Gastrocnemius medialis (tissue), 4 donors: ENCODE measurements at places on chromosomes 12 and 14. TPM values are rescaled to one million over a fixed set of nuclear protein-coding genes. Genes with fewer than 3 reads are reported as not detected.

The PRICKLE1 gene
- 5.6 TPM for total RNA-seq

The PIWIL1 gene
- total RNA-seq, result not detected

The ANO2 gene
- total RNA-seq, result 2.6 TPM

The IFNG-AS1 gene
- not detected for total RNA-seq

The CHST11 gene
- 1.5 TPM for total RNA-seq

GRCh38 chr14:64826333-64826732 lies 53.4 kb downstream of the SPTB start:
- H3K27ac ChIP-seq, result peak overlapping the region; percentile 93
- no peak for DNase-seq
- H3K36me3 ChIP-seq, result no peaks in the 10 kb centered on the region
- H3K27me3 ChIP-seq, result no peaks in the 10 kb centered on the region
- peak overlapping the region; percentile 12 for H3K4me3 ChIP-seq

DNA sequence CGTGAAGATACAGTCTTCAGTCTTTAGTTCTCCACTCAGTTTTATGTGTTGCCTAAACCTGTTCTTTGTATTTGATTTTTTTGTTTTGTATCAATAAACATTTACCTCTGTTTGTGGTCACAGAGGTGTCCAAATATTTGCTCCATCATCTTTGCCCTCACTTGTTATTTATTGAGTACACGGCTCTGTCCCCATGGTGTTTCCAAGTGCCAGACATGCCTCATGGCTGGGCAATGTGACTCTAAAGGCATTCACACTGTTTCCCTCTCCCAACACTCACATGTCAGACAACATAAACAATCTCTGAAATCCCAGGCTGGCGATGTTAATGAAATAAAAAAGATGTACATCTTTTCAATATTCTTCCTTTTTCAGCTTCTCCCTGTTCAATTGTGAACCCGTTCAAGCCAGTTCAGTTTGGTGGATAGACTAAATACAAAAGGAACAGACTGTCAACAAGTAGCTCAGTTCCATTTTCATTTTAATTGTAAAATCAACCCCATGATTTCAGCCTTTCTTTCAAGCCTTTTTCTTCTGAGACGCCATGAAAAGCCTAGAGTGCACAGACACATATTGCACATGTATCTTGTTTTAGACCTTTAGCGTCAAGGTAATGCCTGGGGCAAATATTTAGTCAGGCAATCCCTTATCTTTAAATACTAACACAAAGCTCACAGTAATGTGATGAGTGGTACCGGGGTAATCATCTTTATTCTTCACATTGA lies 680.7 kb downstream of the GALC start:
- H3K4me1 ChIP-seq, result no peaks in the 10 kb centered on the region
- H3K27me3 ChIP-seq, result no peaks in the 10 kb centered on the region
- no peak overlapping the region for H3K27ac ChIP-seq
- H3K4me3 ChIP-seq, result no peak overlapping the region
- DNase-seq, result no peak
- no peaks in the 10 kb centered on the region for H3K36me3 ChIP-seq

- no peak overlapping the region for H3K27ac ChIP-seq
- H3K27me3 ChIP-seq, result no peaks in the 10 kb centered on the region
- H3K4me1 ChIP-seq, result no peaks in the 10 kb centered on the region
- H3K4me3 ChIP-seq, result no peak overlapping the region
- DNase-seq, result peak; percentile 2
Observed at GRCh38 chr12:97912943-97913342, 450.3 kb downstream of the RMST start.

GRCh38 chr14:93952829-93953228 lies 23.5 kb downstream of the ASB2 start:
- peak overlapping the region; percentile 97 for H3K27ac ChIP-seq
- H3K4me3 ChIP-seq, result no peak overlapping the region
- no peaks in the 10 kb centered on the region for H3K27me3 ChIP-seq
- H3K36me3 ChIP-seq, result no peaks in the 10 kb centered on the region
- H3K4me1 ChIP-seq, result peaks cover 67% of the 10 kb centered on the region

GRCh38 chr14:104931771-104932675 lies 7.3 kb downstream of the PLD4 start:
- peaks cover 21% of the 10 kb centered on the region for H3K27me3 ChIP-seq
- H3K27ac ChIP-seq, result no peak overlapping the region
- H3K4me3 ChIP-seq, result peak overlapping the region; percentile 67

DNA sequence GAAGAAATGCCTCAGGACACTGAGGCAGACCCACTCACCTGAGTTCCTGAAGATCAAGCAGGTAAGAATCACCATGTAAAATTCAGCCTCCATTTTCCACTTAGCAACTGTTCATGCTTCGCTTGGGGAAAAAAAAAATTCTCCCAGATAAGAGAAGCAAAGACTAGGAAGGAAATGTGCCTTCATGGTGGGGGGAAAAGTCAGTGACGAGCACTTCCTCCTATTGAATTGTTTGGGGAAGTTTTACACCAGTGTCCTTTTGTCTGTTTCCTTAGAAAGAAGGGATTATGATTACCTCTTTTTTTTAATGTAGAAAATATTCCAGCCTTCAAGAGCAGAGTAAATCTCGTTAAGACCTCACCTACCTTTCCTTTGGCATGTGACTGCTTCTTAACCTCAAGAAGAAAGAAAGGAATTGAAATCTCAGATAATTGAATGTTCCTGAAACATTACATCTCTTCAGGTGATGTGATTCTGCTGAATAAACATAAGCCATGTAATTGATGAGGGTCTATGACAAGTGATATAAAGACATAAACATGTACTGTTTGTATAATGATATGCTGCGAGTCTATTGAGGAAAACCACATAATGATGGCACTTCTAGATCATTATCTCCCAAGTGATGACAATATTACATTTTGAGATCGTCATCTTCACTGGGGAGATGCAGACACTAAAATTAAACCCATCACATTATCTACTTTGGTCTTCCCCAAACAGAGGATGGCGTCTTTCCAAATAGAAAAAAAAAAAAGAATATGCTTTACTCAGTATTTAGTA lies at the start of gene PTPRB:
TSS of gene PTPRB (minus strand) at position 127 of the 783 bp plus-strand sequence. CDS start at position 93, 34 bp downstream.
- peak within 1 kb of the TSS; percentile 10 for H3K4me3 ChIP-seq
- H3K27ac ChIP-seq, result peak within 1 kb of the TSS; percentile 68
- no peaks in the 10 kb centered on the region for H3K36me3 ChIP-seq
- H3K4me1 ChIP-seq, result no peaks in the 10 kb centered on the region
- no peak for DNase-seq

DNA sequence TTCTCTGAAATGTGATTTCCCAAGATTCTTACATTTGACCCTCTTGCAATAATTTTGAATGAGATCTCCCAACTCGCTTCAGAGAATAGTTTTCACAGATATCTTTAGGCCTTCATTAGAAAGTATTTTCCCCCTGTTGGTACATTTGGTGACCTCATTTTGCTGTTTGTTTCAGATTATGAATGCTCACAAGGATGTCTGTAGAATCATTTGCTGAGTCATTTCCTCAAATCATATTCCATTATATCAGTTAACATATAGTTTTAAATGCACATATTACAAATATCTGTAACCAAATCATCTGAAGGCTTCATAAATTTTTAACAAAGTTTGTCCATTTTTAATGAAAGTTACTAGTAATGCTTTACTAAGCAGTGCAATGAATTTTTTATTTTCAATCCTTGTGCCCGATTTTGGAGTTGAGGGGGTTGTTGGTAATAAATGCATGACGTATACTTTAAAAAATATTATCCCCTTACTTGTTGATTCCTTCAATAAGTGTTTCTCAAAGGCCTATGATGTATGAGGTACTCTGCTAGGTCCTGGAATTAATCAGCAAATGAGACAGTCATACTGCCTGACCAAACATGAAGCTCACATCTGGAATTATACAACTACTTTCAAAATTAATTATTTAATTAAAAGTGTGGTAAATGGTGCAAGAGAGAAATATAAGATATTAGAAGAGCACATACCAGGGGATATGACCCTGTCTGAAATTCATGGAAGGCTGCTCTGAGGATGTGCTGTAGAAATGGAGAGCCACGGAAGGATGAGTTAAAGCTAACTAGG lies 126.9 kb upstream of the RAP1B start:
- no peak overlapping the region for H3K27ac ChIP-seq
- no peaks in the 10 kb centered on the region for H3K36me3 ChIP-seq
- no peak for DNase-seq

DNA sequence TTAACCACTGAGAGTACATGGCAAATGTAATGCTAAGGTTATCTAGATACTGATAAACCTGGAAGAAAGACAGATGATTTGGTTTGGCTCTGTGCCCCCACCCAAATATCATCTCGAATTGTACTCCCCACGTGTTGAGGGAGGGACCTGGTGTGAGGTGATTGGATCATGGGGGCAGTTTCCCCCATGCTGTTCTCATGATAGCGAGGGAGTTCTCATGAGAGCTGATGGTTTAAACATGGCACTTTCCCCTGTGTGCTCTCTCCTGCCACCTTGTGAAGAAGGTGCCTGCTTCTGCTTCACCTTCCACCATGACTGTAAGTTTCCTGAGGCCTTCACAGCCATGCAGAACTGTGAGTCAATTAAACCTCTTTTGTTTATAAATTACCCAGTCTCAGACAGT lies 14.2 kb downstream of the NOXRED1 start:
- no peaks in the 10 kb centered on the region for H3K27me3 ChIP-seq
- no peak for DNase-seq
- H3K4me3 ChIP-seq, result no peak overlapping the region
- no peaks in the 10 kb centered on the region for H3K36me3 ChIP-seq

- H3K27ac ChIP-seq, result no peak overlapping the region
- H3K27me3 ChIP-seq, result no peaks in the 10 kb centered on the region
- H3K36me3 ChIP-seq, result no peaks in the 10 kb centered on the region
- peaks cover 29% of the 10 kb centered on the region for H3K4me1 ChIP-seq
- no peak for DNase-seq
- H3K4me3 ChIP-seq, result no peak overlapping the region
Observed at GRCh38 chr12:94070520-94070919, 77.9 kb upstream of the PLXNC1 start.

GRCh38 chr12:12224240-12224940 lies 42.5 kb downstream of the LRP6 start:
- H3K36me3 ChIP-seq, result no peaks in the 10 kb centered on the region
- H3K27ac ChIP-seq, result no peak overlapping the region
- H3K27me3 ChIP-seq, result no peaks in the 10 kb centered on the region
- peaks cover 42% of the 10 kb centered on the region for H3K4me1 ChIP-seq
- no peak overlapping the region for H3K4me3 ChIP-seq

- no peaks in the 10 kb centered on the region for H3K27me3 ChIP-seq
- no peak for DNase-seq
- no peaks in the 10 kb centered on the region for H3K4me1 ChIP-seq
- H3K4me3 ChIP-seq, result no peak overlapping the region
Observed at GRCh38 chr12:127025545-127025944, 1241.4 kb upstream of the TMEM132C start.

GRCh38 chr12:78938341-78939084 lies 73.9 kb downstream of the SYT1 start:
- H3K27me3 ChIP-seq, result no peaks in the 10 kb centered on the region
- no peak overlapping the region for H3K27ac ChIP-seq
- H3K36me3 ChIP-seq, result no peaks in the 10 kb centered on the region
- H3K4me1 ChIP-seq, result no peaks in the 10 kb centered on the region
